ENCODE measurements at places on chromosomes 11 and 22. TPM values are rescaled to one million over a fixed set of nuclear protein-coding genes. Genes with fewer than 3 reads are reported as not detected.

Gene ESAM
- 116 TPM for polyA plus RNA-seq

Gene OR4C45
- polyA plus RNA-seq, result not detected

Gene PKNOX2
- 19.9 TPM for polyA plus RNA-seq

Gene CPT1B
- polyA plus RNA-seq, result 12.4 TPM

Gene MRGPRF
- 7.0 TPM for polyA plus RNA-seq

Gene MOB2
- 40.5 TPM for polyA plus RNA-seq

Gene RPS3
- 3,579 TPM for polyA plus RNA-seq

Gene APOA4
- polyA plus RNA-seq, result not detected

Gene RTN4R
- 11.9 TPM for polyA plus RNA-seq

Gene SPDYC
- polyA plus RNA-seq, result not detected

GRCh38 chr11:28649922-28650321, 541.7 kb downstream of the METTL15 start:
- no peak for DNase-seq

DNA sequence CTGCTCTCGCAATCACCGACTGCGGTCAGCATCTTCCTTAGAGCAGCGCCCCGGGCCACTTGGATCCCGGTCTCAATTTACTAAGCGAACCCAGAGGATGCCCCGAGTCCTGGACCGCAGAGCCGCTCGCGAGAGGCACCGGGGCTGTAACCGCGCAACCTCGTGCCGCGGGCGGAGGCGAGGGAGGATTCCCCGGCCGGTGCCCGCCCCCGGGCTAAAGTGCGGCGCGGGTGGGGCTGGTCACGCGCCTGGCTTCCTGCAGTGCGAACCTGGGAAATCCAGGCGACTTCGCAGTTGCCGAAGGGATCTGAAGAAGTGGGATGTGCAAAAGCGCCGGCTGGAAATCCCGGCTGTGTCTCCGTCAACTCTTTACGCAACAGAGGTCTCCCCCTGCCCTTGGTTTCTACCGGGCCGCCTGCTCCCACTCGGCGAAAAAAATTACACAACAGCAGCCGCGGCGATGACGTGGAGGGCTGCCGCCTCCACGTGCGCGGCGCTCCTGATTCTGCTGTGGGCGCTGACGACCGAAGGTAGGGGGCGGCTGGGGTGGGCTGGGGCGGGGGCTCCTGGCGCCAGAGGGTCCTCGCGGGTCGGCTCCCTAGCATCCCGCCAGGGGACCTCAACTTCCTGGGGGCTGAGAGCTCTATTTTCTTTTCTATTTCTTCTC, at the start of gene NCR3LG1:
Gene NCR3LG1, plus strand, starts transcription at position 291 of the 667 bp plus-strand sequence. Its CDS starts 170 bp downstream, at position 461.
- DNase-seq, result peak; percentile 38

GRCh38 chr11:47215366-47215910, 664 bp downstream of the DDB2 start:
- DNase-seq, result no peak

DNA sequence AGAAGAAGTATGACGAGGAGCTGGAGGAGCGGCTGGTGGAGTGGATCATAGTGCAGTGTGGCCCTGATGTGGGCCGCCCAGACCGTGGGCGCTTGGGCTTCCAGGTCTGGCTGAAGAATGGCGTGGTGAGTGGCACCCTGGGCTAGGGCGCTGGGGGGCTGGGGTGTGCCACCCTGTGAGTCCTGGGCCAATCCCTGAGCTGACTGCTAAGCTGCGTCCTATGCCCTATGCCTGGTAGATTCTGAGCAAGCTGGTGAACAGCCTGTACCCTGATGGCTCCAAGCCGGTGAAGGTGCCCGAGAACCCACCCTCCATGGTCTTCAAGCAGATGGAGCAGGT, 3.9 kb downstream of the TAGLN start:
- DNase-seq, result no peak

DNA sequence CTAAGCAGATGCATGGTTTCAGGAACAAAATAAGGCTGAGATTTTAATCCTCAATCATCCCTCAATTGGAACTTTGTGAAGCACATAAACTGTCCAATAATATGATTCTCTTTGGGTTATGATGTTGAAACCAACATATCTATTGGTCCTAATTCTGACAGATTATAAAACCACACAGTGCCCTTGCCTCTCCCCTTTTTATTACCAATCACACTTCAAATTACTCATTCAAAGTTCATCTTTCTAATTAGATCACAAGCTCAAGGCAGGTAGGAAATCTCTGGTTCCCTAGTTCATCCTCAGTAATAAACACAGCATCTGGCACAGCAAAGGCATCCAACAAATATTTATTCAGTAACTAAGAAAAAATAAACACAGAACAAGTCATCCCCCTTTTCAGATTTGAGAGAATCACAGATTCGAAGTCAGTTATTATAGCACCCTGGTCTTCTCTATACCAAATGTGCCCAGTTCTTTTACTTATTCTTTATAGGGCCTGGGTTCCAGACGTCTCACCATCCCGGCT, 611.6 kb downstream of the INSC start:
- DNase-seq, result no peak

DNA sequence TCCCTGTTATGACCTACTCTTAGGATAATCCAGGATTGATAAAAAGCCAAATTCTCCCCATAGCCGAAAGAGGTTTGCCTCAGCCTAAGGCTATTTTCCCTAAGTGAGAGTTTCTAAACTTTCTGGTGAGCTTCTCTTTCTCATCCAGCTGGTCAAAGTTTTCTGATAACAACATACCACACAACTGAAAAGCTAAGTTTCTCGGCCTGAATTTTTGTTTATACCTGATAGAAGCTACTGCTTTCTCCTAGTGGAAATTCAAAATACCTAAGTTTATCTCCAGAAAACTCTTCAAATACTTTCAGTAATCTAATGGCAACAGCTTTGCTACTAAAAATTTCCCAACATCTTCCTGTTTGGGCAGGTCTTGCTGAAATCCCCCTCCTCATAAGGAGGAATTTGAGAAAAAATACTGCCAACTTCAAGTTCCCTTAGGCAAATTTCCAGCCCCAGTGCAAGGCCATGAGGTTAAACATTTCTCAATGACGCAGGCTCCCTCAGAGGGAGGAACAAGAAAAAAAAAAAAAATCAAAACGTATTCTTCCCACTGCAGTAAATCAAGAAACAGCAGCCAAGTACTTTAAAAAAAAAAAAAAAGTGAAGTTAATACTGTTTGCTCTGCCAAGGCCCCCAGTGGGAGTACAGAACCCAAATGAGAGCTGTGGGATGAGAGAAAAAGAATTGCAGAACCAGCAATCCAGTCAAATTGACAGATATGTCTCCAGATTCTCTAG, 127.0 kb downstream of the MRTFA start:
- DNase-seq, result peak; percentile 90

- DNase-seq, result peak; percentile 68
Measured at GRCh38 chr22:19986410-19987341, 29.9 kb downstream of the ARVCF start.

- DNase-seq, result no peak
Measured at GRCh38 chr22:30777587-30777986, 82.9 kb downstream of the OSBP2 start.

DNA sequence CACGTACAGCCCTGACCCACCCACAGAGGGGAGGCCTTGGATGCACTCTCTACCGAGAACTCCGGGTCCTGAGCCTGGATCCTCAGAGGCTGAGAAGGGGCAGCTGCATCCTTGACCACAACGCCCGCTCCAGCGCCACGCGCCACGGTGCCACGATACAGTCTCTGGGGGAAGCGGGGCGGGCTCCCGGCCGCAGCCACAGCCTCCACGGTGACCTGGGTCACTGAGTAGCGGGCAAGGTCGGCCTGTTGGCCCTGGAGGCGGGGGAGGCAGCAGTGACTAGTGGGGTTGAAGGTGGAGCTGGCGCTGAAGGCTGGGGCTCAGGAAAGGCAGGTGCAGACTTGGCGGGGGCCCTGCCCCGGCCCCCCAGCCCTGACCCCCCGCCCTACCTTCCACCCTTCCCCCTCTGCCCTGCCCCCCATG, 3.9 kb upstream of the IRF7 start:
- no peak for DNase-seq

GRCh38 chr11:58654908-58655296, 32.4 kb downstream of the CNTF start:
- DNase-seq, result no peak

- no peak for DNase-seq
Measured at GRCh38 chr22:21589396-21589795, 21.9 kb downstream of the UBE2L3 start.

DNA sequence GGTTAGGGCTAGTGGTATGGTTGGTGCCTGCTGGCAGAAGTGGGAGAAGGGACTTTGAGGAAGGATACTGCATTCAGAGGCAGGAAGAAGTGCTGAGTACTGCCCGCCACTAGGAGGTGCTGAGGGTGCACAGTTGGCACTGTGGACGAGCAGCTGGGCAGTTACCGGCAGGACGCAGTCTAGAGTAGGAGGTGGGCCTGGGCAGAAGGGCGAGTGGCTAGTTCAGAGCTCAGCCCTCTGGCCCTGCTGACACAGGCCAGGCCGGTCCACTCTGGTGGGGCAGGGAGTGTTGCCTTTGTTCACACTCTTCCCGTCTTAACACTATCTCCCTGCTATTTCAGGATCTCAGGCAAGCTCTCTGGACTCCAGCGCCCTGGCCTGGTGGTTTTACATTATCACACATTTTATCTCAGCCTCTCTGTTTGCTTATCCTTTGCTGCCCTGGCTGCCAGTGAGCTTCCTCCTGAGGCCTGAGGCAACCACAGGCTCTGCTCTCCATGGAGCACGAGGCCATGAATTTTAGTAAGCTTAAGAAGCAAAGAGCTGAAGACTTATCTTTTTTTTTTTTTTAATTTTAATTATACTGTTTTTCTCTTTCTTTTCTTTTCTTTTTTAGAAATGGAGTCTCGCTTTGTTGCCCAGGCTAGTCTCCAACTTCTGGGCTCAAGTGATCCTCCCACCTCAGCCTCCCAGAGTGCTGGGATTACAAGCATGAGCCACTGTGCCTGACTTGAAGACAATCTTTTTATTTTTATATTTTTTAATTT, 26.9 kb downstream of the SNAP29 start:
- DNase-seq, result peak; percentile 35

- DNase-seq, result no peak
Measured at GRCh38 chr22:33219648-33220384, 161.6 kb upstream of the SYN3 start.

DNA sequence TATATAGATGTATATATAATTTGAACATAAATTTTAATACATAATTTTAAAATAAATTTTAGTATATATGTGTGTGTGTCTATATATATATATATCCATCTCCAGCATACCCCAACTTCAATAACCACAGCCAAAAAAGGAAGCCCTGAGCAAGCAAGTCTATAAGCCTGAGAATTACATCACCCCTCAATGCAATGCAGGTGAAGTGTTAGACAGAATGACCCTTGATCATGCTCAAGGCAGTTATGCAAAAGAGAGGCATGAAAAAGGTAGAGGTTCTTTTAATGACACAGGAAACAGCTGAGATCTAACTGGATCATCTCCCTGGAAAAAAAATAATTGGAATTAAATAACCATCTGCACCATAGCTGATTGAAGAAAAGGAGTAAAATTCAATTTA, 557.9 kb upstream of the ANO5 start:
- no peak for DNase-seq

DNA sequence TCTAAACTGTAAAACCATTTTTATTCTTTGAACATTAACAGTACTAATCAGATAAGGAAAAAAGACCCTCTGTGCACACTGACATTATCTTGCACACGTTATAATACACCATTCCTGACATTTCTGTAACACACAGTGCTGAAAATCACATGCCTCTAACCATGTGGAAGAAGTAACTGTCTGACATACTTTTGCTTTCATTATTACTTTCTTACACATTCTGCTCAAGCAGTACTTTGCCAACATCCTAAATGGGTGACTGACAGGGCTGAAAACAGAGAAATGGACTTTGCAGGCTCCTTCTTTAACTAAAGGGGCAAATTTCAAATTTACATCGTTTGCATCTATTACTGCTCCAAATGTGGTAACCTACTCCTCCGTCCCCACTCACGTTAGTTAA, 22.8 kb upstream of the TP53AIP1 start:
- no peak for DNase-seq

DNA sequence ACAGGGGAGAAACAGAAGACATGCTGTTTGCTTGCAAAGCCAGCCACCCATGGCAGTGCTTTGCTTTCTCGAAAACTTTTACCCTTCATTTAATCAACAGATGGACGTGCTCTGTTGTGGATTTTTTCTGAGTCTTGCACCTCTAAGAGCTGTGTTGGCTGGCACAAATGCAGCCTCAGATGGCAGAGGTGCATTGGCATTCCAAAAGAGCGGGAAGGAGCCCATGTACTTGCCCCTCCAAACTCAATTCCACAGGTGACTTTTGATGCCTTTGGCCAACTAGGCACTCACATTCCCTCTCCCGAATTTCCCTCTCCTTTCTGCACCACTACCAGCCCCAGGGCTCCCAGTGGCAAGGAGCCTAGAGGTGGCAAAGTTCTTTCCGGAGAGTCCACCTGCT, 1.2 kb downstream of the KIRREL3 start:
- DNase-seq, result no peak

DNA sequence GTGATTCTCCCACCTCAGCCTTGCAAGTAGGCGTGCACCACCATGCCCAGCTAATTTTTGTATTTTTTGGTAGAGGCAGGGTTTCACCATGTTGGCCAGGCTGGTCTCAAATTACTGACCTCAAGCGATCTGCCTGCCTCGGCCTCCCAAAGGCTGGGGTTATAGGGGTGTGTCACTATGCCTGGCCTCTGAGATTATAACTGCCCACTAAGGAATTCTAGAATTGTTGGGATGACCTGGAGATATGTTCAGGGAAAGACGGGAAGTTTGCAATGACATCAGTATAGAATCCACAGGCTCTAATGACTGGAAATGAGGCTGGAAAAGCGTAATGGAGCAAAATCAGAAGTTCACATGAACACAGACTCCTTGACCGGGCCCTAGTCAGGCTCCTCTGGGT, 62.2 kb downstream of the CLMP start:
- no peak for DNase-seq

DNA sequence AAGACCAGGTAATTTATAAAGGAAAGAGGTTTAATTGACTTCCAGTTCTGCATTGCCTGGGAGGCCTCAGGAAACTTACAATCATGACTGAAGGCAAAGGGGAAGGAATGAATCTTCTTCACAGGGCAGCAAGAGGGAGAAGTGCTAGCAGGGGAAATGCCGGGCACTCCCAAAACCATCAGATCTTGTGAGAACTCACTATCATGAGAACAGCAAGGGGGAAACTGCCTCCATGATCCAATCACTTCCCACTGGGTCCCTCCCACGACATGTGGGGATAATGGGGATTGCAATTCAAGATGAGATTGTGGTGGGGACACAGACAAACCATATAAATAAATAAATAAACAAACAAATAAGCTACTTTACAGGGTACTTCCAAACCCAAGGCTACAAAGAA, 28.8 kb upstream of the EXPH5 start:
- DNase-seq, result no peak

- no peak for DNase-seq
Measured at GRCh38 chr22:24066865-24067264, 55.8 kb downstream of the CABIN1 start.

DNA sequence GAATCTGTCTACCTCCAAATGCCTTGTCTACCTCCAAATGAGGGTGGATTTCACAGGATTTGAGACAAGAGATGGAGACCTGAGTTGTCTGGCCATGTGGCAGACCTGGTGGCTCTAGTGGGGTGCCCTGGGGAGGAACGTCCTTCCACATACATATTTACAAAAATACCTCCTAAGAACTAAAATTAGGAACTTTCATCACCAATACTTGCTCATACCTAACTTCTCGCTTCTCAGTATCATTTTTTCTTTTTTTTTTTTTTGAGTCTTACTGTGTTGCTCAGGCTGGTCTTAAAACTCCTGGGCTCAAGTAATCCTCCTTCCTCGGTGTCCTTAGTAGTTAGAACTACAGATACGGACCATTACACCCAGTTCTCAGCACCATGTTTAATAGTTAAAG, 117.9 kb downstream of the MED15 start:
- no peak for DNase-seq

Data from right lung (tissue), 10 donors.